ENCODE measurements at places on chromosomes 2 and 18. TPM values are rescaled to one million over a fixed set of nuclear protein-coding genes. Genes with fewer than 3 reads are reported as not detected.

Gene SF3B6
- total RNA-seq: 188 TPM

Gene CKAP2L
- 15.8 TPM for total RNA-seq

Gene SLC19A3
- 0.51 TPM for total RNA-seq

Gene EPB41L5
- 6.6 TPM for total RNA-seq

Gene ADRA2B
- total RNA-seq: not detected

All from H4 (cell line).